CD8-positive, alpha-beta memory T cell (primary cell): ENCODE measurements at places on chromosomes 3 and 15.

DNA sequence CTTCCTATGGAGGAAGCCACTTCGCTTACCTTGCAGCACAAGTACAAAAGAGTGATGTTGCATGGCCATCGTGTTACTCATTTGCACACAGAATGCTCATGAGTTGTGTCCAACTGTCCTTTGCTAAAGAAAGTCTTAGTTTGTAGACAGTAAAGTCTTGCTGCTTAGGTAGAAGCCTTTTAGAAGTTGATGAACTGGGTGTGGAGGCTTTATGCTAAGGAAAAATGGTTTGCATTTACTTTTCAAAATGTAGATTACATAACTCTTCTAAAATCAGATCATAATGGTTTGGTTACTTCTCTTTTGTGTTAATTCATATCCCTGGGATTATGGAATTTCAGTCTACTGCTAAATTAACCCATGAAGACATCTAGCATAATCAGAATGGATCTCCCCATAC is 84.5 kb upstream of the FLNB start:
- DNase-seq, result no peak

DNA sequence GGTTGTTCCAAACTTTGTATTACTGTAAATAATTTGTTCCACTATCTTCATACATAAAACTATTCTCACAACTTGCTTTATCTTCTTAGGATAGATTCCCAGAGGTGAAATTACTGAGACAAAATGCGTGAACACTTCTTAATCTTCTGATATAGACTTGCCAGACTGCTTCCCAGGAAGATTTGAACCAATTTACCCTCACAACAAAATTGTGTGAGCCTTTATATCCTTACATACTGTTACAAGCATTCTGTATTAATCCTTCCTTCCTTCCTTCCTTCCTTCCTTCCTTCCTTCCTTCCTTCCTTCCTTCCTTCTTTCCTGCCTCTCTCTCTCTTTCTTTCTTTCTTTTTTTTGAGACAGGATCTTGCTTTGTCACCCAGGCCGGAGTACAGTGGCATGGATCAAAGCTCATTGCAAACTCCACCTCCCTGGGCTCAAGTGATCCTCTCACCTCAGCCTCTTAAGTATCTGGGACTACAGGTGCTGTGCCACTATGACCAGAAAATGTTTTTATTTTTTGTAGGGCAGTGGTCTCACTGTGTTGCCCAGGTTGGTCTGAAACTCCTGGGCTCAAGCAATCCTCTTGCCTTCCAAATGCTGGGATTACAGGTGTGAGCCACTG is 57.1 kb upstream of the SSR3 start:
- no peak for DNase-seq

GRCh38 chr3:111737706-111738086 is 121.4 kb upstream of the PHLDB2 start:
- DNase-seq, result no peak

DNA sequence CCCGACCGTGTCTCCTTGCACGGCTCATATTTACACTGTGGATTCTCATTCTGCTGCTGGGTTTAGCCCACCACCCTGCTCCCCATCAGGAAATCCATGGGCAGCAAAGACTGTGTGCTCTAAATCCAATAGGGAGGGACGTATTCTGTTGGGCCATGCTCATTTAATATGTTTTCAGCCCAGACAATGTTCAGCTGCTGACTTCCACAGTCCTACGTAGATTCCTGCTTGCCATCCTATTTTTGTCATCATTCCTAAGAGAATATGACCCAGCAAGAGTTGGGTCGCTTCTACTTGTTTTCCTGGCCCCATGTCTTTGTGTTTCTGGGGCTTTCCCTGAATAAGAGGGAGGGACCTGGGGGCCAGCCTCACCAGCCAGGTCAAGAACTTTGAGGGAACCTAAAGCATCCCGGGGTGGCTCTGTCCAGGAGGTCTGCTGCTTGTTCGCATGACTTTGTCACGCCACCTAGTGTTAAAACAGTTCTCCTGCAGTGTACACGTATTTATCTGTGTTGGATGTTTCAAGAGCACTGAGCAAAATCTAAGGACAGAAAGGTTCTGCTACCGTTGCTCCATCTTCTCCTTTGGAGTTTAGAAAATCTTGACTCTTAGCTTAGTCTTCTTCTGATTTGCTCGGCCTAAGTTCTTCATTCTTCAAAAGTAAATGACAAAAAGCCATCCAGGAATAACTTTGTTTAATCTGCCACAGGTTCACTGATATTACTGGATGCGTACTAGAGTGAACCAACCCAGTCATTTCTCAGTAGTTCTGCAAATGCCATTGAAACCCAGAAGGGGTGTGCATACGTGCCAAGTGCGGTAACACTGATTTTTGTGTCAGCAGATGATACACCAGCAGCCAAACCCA is 79.8 kb upstream of the NR2E3 start:
- DNase-seq, result no peak

DNA sequence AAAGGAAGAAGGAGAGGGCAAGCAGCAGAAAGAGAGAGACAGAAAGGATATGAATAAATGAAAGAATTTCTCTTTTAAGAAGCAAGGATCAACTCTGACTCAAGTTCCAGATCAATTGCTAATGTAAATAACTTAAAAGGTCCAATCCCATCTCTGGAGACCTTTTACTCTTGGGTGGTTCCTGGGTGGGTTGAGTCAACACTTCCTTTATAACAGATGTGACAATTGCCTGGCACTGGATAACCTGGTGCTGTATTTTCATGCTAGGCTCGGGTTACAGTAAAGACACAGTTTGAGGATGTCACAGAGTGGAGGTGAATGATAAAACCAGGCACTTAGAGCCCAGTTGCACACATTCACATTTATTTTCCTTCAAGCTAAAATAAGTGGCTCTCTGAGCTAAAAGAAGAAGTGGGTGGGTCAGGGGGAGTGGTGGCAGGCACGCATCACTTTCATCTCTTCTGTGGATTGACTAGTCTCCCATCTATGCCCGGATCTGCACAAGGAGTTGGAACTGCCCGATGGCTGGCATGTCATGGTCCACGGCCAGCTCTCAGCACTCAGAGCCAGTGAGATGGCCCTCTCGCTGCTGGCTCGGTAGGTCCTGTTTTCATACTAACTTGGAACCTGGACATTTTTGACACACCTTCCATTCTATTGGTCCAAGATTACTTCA is 465.8 kb downstream of the FOXP1 start:
- no peak for DNase-seq

DNA sequence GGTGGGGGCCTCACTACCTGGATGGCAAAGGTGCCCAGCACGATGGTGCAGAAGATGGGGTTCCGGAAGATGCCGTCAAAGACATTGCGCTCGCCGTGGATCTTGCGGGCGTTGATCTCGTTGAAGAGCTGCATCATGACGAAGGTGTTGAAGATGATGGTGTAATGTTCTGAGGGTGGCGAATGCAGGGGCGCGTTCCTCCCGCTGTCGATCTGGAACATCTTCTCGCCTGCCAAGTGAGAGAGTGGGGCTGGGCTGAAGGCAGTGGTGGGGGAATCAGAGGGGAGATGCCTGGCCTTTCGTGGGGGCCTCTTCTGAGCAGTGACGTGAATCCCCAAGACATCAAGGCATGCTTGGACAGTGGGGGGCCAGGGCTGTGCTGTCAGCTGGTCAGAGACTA is 19.6 kb upstream of the SEC13 start:
- no peak for DNase-seq

GRCh38 chr15:55823699-55824340 is 80.9 kb upstream of the PRTG start:
- no peak for DNase-seq

GRCh38 chr3:105613120-105613519 is 246.4 kb downstream of the ALCAM start:
- DNase-seq, result no peak

DNA sequence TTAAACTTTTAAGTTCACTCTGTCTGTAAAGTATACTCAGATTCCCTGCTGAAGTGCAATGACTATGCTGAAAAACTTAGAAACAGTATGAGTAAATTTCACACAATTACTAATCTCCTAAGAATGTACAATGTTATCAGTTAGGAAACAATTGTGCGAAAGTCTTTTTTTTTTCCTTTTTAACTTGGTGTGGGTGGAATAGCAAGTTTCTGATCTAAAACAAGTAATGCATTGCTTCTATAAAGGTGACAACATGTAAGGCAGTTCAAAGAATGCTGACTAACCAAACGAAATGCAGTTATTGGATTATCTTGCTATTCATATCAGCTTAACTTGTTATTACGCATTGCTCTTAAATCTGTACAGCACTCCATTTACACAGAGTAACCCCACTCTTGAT is 19.3 kb upstream of the SLC12A8 start:
- no peak for DNase-seq

- DNase-seq, result no peak
These were observed 7.0 kb downstream of the SUCLG2 start for GRCh38 chr3:67647390-67647878.
